Fibroblast of skin of left quadriceps (primary cell): ENCODE measurements at places on chromosomes 16 and 17.

- DNase-seq, result no peak
These were observed 23.7 kb upstream of the WSCD1 start for GRCh38 chr17:6046431-6046830.

- no peak for DNase-seq
These were observed 82.7 kb upstream of the CREBBP start for GRCh38 chr16:3963203-3963602.

DNA sequence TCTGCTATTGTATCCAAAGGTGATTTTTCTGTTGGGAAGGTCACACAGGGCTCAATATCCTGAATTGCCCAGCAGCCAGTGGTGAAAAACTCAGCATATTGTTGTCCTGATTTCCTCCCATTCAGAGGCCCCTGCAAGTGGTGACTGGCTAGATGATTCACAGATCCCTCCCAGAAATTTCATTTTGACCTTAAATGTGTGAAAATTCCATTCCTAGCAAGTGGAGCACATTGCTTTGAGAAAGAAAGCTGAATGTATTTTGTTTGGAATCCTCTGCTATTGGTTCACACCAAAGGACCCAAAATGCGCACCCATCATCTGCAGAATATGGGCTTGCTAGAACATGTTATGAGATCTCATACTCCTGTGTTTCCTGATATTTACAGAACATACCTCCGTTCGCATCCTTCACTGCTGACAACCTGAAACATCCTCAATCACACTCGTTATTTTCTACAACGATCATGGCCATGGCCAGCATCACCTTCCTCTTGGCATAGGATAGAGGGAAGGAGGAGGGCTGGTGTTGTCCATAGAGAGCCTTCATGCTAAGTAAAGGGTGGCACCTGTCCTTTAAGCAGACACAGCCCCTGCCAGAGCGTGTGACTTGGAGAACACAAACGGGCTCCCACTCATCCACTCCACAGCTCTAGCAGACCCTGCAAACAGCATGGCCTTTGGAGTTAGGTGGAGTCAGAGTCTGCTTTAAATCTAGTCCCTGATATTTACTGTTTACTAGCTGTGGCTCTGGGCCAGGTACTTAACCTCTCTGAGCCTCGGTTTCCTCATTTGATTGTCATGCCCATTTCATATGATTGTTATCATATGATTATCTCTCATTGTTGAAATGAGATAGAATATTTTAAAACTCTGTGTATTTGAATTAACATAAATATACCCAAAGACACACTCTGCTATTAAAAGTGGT, 30.4 kb upstream of the NFAT5 start:
- DNase-seq, result no peak

DNA sequence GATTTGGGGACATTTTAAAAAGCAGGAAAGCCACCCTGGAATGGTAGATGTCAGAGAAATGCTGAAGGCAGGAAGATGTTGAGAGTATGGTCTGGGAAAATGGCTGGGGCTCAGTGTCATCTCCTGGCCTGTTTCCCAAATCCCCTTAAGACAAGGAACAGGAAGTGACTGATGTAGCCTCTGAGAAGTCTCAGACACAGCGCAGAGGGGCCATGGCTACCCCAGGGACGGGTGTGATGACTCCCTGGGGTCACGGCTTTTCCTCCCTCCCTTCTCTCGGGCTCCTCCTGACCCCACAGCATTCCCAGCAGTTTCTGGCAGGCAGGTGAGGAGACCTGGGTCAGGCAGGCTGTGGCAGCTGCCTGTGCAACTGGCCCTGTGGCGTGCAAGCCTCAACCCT, 45.4 kb downstream of the RAP1GAP2 start:
- no peak for DNase-seq

- no peak for DNase-seq
These were observed 107.1 kb downstream of the MYO1D start for GRCh38 chr17:32769846-32770245.

GRCh38 chr17:67496286-67496685, 119.2 kb downstream of the PITPNC1 start:
- no peak for DNase-seq

DNA sequence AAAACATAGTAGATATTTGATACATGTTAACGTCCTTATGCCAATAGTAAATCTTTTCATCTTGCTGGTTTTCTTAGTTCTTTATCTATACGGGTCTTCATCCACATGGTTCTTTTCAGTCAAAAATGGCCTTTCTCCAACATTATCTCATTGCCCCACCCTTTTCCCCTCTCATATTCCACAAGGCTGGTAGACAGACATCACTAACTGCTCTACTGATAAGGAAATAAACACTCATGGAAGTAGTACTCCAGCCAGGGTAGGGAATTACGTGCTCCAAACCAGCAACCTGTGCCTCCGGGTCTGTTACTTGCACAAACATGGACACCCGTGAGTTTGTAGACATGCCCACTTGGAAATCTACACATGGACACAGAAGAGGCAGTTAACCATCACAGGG, 141.4 kb downstream of the XYLT1 start:
- DNase-seq, result no peak

GRCh38 chr17:75614006-75614405, 19.2 kb upstream of the SMIM5 start:
- no peak for DNase-seq

GRCh38 chr17:68568581-68568980, 32.6 kb downstream of the FAM20A start:
- DNase-seq, result no peak

DNA sequence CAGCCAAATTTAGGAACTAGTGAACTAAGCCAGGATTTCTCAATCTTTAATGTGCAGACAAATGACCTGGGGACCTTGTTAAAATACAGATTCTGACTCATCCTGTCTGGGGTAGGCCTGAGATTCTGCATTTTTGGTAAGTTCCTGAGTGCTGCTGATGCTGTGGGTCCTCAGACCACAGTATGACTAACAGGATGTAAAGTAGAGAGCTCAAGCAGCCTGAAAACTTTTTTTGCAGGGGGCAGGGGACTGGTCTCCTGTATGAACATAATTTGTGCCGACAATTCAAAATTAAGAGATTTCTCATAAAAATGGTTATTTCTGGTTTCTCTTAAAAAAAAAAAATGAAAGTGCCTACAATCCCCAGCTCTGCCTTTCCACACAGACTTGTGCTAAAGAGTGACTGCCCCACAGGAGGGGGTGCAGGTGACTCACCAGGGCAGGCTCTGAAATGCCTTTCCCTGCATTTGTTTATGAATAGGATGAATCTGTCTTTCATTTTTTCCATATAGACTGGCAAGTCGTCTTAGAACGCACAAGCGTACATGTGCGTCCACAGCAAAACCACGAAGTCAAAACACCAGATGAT, 271.5 kb downstream of the PHKB start:
- peak; percentile 89 for DNase-seq

GRCh38 chr16:85083051-85083639, 29.1 kb downstream of the CIBAR2 start:
- DNase-seq, result no peak

DNA sequence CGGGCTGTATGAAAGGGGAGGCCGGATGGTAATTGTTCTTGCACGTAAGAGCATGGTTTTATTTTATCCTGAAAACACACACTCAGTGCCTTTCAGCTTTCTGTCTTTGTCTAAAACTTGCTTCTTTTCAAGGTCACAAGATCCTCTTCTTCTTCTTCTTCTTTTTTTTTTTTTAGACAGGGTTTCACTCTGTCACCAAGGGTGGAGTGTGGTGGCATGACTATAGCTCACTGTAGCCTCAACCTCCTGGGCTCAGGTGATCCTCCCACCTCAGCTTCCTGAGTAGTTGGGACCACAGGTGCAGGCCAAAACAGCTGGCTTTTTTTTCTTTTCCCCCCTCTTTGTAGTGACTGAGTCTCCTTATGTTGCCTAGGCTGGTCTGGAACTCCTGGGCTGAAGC, 15.9 kb upstream of the ZNF629 start:
- DNase-seq, result no peak

DNA sequence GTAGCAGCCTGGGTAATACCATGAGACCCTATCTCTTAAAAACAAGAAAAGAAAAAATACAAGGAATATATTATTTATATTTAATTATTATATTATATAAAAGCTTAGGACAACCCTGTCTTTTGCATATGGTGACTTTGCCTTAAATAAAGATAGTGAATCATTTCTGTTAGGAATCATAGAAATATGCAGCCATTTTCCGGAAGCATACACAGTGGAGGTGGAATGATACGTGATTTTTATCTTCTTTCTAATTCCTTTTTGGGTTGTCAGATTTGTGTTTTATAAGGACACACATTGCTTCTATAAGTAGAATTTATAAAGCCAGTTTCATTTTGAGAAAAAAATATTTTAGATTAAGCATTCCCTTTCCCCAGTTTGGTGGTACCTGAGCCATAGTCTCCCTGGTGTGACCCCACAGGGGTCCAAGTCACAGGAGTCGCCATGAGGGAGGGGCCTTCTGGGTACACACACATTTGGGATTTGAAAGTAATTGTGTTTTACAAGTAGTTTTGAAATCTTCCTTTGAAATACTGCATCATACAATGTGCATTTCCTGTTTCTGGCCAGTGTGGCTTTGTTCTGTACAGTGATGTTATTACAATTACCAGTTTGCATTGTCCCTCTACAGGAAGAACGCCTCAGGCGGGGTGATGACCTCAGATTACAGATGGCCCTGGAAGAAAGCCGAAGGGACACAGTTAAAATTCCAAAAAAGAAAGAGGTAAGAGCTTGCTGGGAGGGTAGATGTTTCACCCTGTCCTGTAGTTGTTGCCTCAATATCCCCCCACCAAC, 50.9 kb downstream of the B9D1 start:
- no peak for DNase-seq

DNA sequence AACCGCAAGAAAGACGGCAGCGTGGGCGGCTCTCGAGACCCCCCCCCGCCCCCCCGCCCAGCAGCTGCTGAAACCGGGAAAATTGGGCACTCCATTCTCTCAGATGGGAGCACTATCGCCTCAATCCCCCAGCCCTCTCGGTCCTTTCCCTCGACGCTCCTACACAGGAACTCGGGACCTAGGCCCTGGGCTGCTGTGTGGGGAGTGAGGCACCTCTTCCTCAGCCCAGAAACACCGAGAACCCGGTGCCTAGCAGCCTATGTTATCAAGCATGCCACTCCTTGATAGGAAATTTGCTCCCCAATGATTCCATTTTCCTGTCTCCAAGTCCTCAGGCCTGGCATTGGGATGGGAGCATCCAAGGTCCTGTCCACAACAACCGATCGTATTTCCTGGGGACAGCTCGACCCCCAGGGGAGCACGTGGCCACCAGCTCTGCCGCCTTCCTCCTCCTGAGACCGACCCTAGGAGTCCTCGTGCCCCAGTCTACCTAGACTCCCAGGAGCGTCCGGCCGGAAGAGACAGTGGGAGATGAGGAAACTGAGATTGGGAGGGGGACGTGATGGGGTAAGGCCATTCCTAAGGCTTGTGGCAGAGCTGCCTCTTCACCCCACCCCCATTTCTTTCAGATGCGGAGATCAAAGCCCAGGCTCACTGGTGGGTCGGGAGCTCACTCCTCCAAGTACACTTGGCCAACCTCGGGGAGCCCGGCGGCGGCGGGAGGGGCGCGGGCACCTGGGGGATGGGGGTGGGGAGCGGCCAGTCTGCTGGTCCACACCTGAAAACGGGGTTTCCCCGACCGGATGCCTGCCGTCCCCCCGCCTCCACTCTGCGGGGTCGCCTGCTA, 17.5 kb upstream of the CBX8 start:
- no peak for DNase-seq

DNA sequence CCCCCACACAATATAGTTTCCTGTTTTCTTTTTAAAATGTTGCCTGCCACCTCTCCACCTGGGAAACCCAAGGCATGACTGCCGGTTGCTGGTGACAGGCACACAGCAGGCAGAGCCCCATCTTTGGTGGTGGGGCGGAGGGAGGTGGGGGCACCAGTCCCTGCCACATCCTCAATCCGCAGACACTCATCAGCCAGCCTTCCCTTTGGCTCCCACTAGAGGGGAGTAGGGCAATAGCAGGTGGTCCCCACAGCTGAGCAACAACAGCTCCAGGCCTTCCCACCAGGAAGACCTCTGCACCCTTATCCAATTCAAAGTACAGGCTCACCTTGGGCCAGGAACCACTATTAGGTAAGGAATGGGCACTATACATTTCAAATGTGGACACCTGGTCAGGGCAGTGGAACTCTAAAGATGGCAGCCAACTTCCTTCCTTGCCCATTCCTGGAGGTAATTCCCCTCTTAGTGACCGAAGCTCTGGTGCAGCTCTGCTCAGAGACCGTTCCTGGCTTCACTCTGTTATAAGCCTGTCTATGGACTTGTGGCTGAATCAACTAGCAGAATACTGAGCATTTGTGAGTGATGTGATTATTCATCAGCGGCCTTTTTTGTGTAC, 13.9 kb downstream of the RECQL5 start:
- no peak for DNase-seq

DNA sequence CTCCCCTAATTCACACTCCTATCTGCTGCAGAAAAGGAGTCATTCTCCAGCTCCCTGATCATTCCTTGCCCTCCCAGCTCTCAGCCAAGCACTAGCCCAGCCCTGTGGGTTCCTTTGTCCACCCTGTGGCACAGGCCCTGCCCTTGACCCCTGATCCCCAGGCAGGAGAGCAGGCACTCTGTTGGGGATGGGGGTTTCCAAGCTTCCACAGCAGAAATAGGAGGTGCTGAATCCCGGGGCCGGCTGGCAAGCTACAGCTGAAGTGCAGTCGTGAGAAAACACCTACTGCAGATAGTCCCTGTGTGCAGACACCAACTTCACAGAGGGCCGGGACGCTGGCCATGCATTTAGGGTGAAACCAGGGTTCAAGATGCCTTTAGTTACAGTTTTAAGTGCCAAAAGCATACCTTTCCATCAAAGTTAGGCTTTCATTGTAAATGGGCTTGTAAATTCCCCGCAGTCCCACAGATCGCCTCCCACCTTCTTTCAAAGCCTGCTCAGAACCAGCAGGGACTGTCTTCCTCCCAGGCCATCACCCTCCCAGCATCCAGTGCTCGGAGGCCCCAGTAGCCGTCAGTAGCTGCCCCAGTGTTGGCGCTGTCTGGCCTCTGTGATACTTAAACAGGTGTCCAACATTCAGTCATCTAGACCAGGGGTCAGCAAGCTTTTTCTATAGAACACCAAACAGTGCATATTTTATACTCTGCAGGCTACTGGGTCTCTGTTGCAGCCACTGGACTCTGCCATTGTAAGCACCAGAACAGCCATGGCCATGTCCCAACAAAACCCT, 10.6 kb downstream of the CPSF4L start:
- DNase-seq, result no peak
